ENCODE measurements at places on chromosomes 6 and 20.

- DNase-seq, result no peak
Measured at GRCh38 chr6:162029873-162030576, 697.5 kb downstream of the PRKN start.

DNA sequence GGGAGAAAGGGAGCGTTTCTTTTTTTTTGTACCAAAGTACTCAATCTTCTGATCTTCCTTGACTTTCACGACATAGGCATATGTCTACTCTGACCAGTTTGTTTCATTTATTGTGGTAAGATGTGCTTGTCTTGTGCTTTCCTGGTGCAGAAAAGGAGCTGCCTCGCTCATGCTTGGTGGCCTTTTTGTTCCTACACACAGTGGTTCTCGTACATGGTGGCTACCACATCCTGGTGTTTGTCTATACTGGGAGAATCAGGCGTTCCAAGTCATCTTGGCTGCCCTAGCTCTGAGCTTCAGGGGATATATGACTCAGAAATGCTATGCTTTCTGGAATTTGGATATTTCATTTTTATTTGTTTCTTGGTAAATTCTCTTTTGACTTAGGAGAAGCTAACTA is 31.8 kb downstream of the MYB start:
- no peak for DNase-seq

- no peak for DNase-seq
Measured at GRCh38 chr6:15474196-15474595, 188.6 kb downstream of the DTNBP1 start.

GRCh38 chr6:167111597-167111996 is 11.3 kb upstream of the CCR6 start:
- DNase-seq, result no peak

GRCh38 chr6:145235207-145235606 is 500.1 kb downstream of the EPM2A start:
- no peak for DNase-seq

Measured in GM12891 (cell line).